ENCODE measurements at places on chromosomes 11 and 22.

GRCh38 chr11:125562430-125562829 lies 6.8 kb upstream of the EI24 start:
- DNase-seq, result no peak

DNA sequence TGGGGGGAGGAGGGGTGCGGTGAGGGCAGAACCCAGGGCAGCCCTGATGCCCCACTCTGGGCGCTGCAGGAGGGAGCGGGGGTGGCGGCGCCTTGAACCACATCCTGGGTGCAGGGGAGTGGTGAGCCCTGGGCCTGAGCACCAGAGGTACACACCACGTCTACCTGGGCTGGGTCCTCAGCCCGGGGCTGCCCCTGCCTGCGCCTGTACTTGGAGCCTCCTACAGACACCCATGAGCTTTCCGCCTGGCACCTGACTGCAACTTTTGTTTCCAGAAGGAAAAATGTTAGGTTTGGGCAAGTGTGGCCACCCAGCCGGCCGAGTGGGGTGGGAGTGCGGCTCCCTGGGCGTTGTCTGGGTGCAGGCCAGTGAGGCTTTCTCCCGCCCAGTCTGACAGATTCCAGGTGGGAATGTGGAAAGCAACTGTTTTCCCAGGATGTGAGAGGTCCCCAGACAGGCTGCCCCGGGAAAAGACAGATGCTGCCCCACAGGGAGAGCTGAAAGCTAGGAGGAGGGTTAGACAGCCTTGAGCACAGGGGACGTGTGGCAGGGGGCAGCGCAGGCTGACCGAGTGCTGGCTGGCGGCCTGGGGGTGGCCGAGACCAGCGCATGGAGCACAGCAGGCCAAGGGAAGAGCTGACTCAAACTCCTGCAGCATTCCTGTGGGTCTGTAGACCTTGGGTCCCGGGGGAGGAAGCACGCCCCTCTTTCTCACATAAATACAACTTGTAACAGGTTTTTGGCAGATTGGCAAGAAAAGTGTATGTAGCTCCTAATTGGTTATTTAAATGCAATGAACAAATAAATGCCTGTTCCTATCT lies 44.1 kb downstream of the GNB1L start:
- DNase-seq, result peak; percentile 18

DNA sequence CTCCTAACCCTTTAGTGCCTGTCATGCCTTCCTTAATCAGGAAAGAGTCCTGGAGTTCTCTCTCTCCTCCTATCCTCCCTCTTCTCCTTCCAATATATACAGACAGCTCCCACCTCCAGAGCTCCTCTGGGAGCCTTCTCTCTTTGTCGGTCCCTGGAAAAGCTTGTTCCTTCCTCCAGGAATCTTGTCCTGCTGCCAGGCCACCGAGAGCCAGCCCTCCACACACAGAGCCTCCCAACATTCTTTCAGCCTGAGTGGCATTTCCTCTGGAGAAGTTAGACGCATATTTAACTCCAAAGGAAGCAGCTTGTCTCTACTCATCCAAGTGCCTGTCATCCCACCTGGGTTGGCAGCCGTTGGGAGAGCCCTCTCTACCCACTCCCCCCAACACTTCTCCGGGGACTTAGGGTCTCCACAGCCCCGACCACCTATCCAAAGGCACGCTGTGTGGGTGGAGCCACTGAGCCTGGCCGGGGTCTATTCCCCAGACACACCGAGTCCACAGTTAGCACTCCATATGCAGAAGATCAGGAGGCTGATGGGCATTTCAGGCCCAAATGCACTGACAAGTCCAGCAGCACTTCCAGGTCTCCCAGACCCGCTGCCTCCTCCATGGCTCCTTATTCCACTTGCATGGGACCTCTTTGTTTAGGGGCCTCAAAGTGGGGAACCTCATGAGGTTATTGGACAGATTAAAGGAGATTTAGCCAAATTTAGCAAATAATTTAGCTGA lies 31.1 kb downstream of the DKK3 start:
- no peak for DNase-seq

DNA sequence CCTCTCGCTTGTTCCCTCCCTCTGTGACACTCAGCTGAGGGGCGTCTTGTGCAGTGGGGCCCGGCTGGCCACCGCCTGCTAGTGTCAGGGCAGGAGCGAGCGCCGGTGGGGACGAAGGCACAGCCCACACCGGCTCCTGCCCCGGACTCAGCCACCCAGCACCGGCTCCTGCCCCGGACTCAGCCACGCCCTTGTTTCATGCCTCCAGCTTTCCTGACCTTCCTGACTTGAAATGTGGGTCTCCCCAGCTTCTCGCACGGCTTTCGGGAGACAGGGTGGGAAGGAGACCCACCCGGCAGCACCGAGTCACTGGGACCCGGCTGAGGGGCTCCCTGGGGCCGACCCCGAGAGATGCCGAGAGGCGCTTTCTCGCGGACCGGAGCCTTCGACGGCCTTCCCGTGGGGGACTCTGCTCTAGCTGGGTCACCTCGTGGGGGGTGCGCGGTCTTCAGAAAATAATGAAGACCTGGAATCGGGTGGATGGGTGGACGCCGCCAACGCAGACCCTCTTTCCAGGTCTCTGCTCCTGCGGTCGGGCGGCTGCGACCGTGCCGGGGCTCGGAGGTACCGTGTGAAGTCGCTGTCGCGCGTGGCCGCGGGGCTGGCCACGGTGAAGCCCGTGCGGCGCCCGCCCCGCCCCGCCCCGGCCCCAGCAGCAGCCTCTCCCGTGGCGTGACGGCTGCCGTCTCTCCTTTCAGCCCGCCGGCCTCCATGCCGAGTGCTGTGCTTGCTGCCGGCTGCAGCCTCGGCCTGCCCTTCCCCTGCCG lies 10.2 kb downstream of the GLB1L2 start:
- DNase-seq, result no peak

DNA sequence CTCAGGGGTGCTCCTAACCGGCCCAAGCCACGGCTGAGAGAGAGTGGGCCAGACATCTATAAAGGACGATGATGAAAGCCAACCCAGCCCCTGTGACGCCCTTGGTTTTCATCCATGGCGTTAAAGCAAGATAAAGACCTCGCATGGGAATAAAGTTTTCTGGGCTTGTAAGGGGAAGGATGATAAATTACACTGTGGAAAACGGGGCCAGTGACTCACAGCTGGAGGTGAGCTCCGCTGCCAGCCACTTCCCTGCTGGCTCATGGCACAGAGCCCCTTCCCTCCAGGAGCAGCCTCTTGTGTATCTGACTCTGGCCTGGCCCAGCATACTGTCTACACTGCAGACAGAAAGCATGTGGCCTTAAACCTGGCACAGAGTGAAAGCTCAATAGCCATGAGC lies 503.2 kb upstream of the B3GAT1 start:
- DNase-seq, result no peak

DNA sequence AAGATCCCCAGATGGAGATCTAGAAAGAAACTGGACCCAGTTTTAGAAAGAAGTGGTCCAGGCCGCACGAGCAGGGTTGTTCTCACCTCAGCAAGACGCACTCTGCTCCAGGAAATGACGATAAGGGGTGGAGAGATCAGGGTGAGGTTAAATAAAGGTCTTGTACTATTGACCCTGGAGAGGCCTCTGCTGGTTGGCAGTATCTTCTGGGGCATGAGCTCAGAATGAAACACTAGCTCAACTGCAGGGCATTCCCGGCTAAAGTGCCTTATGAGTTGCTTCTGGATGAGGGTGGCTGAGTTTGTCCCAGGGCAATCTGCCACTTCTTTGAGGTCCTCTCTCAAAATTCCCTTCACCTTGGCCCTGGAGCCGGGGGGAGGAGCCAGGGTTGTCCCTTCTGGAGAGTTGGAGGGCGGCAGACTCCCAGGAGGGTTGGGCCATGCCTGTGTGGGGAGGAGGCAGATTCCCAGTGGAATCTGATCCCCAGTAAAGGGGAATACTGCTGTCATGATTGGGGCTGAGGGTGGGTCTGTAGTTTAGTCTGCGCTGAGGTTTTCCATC lies 10.9 kb downstream of the USP2 start:
- no peak for DNase-seq

- no peak for DNase-seq
Observed at GRCh38 chr22:50603511-50604255, 3.1 kb downstream of the MAPK8IP2 start.

DNA sequence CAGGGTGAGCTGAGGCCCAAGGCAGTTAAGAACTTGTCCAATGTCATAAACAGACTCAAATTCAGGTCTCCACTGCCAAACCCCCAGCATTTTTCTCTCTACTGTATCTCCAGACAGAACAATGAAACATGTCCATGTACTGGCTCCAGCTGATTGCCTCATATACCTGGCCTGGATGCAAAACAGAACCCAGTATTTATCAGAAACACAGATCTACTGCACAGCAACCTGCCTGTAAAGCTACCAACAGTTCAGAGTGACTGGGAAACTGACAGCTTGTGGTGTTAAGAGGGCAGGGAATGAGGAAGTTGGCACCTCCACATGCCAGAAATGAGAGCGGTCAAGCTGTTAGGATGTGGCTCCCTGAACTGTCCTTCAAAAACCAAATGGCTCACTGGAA lies 41.6 kb downstream of the C11orf71 start:
- no peak for DNase-seq

- DNase-seq, result no peak
Observed at GRCh38 chr11:66072518-66072917, 2.4 kb downstream of the PACS1 start.
